ENCODE measurements at places on chromosomes 7 and 10. TPM values are rescaled to one million over a fixed set of nuclear protein-coding genes. Genes with fewer than 3 reads are reported as not detected.

ZNF37A gene
- 4.4 TPM for total RNA-seq

CPED1 gene
- total RNA-seq: 0.44 TPM

PITX3 gene
- 0.48 TPM for total RNA-seq

COL13A1 gene
- total RNA-seq: 4.2 TPM

TMEM60 gene
- 23.7 TPM for total RNA-seq

GIMAP5 gene
- 0.46 TPM for total RNA-seq

CYP26C1 gene
- 0.11 TPM for total RNA-seq

OR6V1 gene
- total RNA-seq: not detected

FRMPD2 gene
- 1.3 TPM for total RNA-seq

GJD4 gene
- not detected for total RNA-seq

GPR37 gene
- total RNA-seq: 20.4 TPM

LIPJ gene
- not detected for total RNA-seq

CPA2 gene
- 0.90 TPM for total RNA-seq

UBTD1 gene
- 29.1 TPM for total RNA-seq

ZNF316 gene
- 15.1 TPM for total RNA-seq

ANKRD2 gene
- total RNA-seq: not detected

AGMO gene
- 1.0 TPM for total RNA-seq

UFSP1 gene
- 4.8 TPM for total RNA-seq

SLC16A12 gene
- total RNA-seq: 10.9 TPM

PTN gene
- 13.7 TPM for total RNA-seq

MYL10 gene
- not detected for total RNA-seq

OR6B1 gene
- total RNA-seq: not detected

HOXA7 gene
- total RNA-seq: not detected

CXCL12 gene
- 64.3 TPM for total RNA-seq

VAX1 gene
- not detected for total RNA-seq

FAM25C gene
- total RNA-seq: not detected

TEX36 gene
- total RNA-seq: not detected

TRIL gene
- 4.6 TPM for total RNA-seq

KAZALD1 gene
- 10.2 TPM for total RNA-seq

DMBT1 gene
- total RNA-seq: 0.09 TPM

Data from WTC11 (cell line).